Vagina (tissue), 2 donors: ENCODE measurements at places on chromosomes 13 and 19. TPM values are rescaled to one million over a fixed set of nuclear protein-coding genes. Genes with fewer than 3 reads are reported as not detected.

GRCh38 chr19:3671680-3672574 is 28.3 kb downstream of the PIP5K1C start:
- peak overlapping the region; percentile 47 for H3K4me3 ChIP-seq
- H3K4me1 ChIP-seq = peaks cover 49% of the 10 kb centered on the region
- H3K27me3 ChIP-seq = no peaks in the 10 kb centered on the region
- peak overlapping the region; percentile 99 for H3K27ac ChIP-seq
- H3K36me3 ChIP-seq = no peaks in the 10 kb centered on the region
- no peak for DNase-seq

- DNase-seq = no peak
- no peaks in the 10 kb centered on the region for H3K36me3 ChIP-seq
- H3K4me3 ChIP-seq = no peak overlapping the region
- no peak overlapping the region for H3K27ac ChIP-seq
These were observed 29.1 kb downstream of the PAK4 start for GRCh38 chr19:39154629-39155100.

GRCh38 chr13:20776751-20777150 is 3.0 kb upstream of the EEF1AKMT1 start:
- no peak for DNase-seq
- H3K27ac ChIP-seq = no peak overlapping the region
- H3K4me1 ChIP-seq = peaks cover 7% of the 10 kb centered on the region
- H3K4me3 ChIP-seq = no peak overlapping the region
- no peaks in the 10 kb centered on the region for H3K27me3 ChIP-seq

DNA sequence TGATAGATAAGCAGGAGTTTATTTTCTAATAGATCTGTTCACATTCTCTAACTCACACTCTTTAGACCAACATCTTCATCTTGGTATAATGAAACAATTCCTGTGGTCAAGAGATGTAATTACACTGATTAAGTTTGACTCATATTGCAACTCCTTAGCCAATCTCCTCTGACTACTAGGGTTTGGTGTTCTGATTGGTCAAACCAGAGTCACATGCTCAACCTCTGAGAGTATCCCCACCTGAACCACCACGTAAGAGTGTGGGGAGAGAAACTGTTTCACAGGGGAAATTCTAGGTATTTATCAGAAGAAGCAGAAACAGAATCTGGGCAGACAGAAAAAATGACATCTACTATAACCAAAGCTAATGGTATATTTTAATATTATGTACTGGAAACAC is 42.4 kb downstream of the UQCRFS1 start:
- no peaks in the 10 kb centered on the region for H3K36me3 ChIP-seq
- H3K4me3 ChIP-seq = no peak overlapping the region
- no peak for DNase-seq
- H3K27me3 ChIP-seq = no peaks in the 10 kb centered on the region

DNA sequence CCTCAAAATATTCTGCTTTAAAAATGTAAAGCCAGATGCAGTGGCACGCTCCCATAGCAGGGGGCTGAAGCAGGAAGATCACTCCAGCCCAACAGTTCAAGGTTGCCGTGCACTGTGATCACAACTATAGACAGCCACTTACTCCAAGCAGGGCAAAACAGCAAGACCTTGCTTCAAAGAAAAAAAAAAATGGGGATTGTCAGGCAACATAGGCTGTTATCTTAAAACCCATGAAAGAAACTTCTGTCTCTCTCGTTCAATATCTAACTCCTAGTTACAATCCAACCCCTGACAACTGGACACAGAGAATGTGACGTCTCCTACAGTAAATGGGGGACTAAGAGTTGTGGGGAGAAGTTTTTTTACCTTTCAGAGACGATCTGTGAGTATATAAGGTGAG is 17.4 kb downstream of the ELF1 start:
- H3K27ac ChIP-seq = no peak overlapping the region
- no peaks in the 10 kb centered on the region for H3K36me3 ChIP-seq
- H3K4me3 ChIP-seq = no peak overlapping the region
- peaks cover 59% of the 10 kb centered on the region for H3K4me1 ChIP-seq
- DNase-seq = no peak

DNA sequence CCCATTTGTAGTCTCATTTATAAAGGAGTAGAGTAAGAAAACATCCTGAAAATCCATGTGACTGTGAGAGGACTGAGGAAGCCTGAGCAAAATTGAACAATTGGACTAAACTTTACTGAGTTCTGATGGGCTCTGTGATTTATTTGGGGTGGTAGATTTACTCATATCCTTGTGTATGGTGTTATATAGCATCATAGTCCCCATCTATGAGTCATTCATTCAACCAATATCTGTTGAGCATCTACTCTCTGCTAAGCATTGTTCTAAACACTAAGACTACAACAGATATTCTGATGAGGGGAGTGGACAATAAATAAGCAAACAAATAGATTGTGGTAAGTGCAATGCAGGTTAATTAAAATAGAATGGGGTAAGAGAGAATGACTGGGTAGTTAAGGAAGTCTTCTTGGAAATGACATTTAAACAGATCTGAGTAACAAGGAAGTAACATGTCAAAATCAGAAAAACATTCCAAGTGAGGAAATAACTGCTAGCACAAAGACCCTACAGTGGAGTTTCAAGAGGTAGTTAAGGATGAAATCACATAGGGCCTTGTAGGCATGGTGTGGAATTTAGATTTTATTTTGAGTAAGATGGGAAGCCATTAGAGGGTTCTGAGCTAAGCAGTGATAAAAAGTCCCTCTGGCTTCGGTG is 36.3 kb upstream of the MLNR start:
- H3K36me3 ChIP-seq = peaks cover 38% of the 10 kb centered on the region
- no peak overlapping the region for H3K27ac ChIP-seq
- no peak for DNase-seq
- no peak overlapping the region for H3K4me3 ChIP-seq

ATP1A3 gene
- 4.7 TPM for total RNA-seq

ZNF254 gene
- total RNA-seq = 16.9 TPM

C19orf38 gene
- total RNA-seq = 2.5 TPM
